Fibroblast of skin of left biceps (primary cell): ENCODE measurements at places on chromosomes 1 and 21.

- DNase-seq = no peak
These were observed 71.7 kb downstream of the JAK1 start for GRCh38 chr1:64894438-64895196.

DNA sequence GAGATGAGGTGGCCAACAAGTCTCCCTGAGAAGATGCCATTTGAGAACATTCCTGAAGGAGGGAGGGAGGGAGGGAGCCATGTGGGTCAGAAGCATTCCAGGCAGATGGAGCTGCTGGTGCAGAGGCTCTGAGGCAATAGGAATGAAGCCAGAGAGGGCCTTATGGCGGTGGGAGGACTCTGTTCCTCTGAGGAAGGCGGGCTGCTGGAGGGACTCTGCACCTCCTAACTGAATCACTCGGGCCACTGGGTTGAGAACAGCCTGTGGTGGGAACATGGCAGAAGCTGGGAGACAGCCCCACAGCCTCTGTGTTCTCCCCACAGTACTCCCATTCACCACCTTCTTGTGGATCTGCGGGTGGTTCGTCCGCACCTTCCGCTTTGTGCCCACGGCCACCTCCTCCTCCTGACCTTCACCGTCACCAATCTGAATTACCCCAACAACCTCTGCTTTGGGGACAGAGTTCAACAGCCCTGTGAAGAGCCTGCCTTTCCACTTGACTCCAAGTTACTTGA is 2.4 kb upstream of the TMEM125 start:
- peak; percentile 33 for DNase-seq

- DNase-seq = no peak
These were observed 345.1 kb downstream of the RYR2 start for GRCh38 chr1:237387144-237387505.

DNA sequence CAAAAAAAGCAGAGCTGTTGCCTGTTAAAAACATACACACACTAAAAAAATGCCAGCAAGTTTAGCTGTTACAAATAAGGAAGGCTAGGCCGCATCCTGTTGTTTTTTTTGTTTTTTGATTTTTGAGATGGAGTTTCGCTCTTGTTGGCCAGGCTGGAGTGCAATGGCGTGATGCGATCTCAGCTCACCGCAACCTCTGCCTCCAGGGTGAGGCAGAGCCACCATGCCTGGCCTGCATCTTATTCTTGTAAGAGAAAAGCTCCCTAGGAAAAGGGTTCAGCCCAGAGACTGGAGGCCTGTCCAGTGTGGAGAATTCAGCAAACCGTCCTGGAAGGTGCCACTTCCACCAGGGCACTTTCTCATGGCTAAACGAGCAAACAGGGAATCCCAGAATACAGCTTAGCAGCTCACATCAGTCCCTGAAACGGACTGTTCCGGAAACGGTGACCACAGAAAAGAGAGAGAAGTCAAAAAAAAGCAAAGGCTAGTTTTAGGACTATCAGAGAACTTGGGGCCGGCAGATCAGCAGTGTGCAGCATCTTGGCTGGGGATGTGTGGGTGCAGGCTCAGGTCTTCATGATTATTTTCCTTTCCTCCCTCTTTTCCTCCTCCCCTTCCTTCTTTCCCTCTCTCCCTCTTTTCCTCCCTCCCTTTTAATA is 283.6 kb downstream of the AJAP1 start:
- DNase-seq = no peak

DNA sequence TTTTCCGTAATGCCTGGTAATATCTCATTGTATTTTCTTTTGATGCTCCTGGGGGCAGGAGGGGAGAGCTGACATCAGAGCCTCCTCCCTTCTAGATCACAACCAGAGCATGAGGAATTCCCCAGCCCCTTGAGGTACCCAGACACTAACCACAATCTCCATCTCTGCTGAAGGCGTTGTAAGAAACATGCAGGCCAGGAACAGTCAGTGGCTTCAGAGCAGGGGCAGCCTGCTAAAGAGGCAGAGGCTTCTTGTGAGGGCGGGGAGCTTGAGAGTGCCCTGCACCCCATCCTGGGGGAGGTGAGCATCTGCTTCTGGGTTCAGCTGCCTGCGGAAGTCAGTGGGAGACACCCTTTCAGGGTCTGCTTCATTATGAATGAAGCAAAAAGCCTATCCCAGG is 19.0 kb downstream of the MAPKAPK2 start:
- no peak for DNase-seq

DNA sequence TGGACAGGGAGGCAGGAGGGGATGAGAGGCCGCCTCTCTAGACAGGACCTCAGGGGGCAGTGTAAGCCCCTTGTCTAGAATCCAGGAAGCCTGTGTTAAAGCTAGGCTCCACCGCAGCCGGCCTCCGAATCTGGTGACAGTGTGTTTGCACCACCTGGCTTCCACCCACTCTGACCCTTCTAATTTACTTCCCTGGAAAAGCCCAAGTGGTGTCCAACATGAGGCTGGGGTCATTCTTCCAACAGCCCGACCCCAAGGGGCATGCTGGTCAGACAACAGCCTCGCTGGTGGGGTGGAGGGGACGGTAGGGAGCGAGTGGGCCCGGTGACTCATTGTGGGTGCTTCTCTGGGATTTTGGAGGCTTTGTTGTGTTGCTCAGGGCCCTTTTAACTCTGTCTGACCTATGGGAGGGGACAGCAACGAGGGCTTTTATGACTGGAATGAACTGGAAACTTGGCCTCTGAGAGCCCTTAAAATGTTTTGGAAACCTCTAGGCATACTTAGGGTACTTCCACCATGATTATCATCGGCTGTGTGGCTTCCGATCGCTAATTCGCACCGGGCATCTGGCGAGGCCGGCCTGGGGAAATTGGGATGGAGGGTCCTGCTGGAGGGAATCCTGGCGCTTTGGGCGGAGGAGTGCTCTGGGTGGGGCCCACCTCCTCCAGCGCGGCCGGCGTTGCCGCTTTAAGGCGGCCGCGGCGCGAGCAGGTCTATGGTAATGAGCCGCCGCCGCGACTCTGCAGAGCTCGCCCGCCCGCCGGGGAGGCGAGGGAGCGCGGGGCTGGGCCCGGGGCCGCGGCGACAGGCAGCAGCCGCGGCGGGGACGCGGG is at the start of gene CELSR2:
CELSR2 (plus strand) TSS at position 743 of the 833 bp plus-strand sequence. CDS start 541 bp downstream, outside the sequence.
- no peak for DNase-seq

- DNase-seq = no peak
These were observed 34.9 kb downstream of the WDR3 start for GRCh38 chr1:117964290-117965038.

DNA sequence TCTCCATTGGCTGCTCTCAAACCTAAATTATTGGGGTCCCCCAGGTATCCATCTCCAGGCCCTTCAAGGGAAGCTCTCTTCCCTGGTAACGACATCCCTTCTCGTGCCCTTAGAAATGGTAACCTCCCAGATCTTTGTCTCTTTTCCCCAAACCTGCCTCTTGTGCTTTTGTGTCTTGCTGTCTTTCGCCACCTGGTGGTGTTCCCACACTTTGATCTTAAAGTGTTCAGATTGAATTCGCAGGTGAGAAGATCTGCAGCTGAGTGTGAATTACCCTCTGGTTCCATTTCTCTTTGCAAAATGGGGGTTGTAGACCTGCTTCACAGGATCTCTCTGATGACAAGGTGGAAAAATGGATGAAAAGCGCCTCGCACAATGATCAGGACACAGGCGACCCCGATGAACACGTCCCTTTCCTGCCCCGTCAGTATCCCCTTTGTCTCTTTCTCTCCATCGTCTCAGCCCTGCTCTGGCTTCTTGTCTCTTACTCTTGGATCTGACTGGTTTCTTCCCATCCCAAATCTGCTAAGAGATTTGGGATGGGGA is 53.1 kb downstream of the DOP1B start:
- DNase-seq = no peak

DNA sequence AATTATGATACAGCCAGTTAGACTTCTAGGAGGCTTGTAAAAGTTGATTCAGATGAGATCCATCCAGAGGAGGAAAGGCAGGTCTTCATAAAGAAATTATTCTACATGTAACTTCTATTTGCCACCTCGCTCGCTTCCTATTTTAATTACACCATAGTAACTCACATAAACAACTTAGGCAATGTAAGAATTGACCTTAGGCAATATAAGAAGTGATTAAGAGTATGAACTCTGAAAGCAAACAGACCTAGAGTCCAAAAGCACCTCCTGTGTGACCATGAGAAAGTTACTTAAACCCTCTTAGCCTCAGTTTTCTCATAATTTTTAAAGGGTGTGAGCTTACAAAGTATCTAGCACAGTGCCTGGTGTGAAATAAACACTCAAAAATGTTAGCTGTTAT is 192.7 kb upstream of the NFIA start:
- DNase-seq = no peak

GRCh38 chr1:240611228-240611618 is 732 bp downstream of the GREM2 start:
- DNase-seq = no peak

DNA sequence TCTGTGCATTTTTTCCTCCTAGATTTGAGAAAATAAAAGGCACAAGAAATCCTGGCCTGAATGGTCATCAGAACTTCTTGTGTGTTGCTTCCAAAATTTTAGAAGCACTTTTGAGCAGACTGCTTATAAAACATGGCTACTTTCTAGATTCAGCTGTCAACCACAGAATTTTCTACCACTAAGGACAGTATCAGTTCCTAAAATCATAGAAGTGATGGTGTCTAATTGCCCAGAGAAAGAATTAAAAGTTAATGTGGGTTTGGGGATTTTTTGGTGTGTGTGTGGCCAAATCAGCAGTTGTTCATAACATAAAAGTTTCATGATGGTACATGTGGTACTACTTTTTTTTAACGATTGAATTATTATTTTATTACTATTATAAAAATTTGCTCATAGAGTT is 171.4 kb upstream of the SNX7 start:
- no peak for DNase-seq

DNA sequence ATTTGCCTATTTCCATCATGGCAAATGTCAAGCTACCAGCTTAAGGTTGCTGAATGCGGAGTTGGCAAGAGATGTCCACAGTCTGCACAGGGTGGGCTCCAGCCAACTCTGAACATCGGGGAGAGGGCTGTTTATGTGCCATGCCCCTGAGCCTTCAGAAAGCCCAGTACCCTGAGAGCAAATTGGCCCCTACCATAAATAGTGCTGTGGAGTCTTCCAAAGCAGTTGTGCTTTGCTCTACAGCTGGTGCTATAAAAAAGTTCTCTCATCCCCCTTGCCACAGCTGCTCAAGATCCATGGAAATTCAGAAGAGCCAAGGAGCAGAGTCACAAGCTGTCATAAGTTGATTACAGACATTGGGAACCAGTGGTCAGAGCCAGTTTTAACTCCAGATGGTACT is 85.6 kb upstream of the CLDN14 start:
- no peak for DNase-seq

DNA sequence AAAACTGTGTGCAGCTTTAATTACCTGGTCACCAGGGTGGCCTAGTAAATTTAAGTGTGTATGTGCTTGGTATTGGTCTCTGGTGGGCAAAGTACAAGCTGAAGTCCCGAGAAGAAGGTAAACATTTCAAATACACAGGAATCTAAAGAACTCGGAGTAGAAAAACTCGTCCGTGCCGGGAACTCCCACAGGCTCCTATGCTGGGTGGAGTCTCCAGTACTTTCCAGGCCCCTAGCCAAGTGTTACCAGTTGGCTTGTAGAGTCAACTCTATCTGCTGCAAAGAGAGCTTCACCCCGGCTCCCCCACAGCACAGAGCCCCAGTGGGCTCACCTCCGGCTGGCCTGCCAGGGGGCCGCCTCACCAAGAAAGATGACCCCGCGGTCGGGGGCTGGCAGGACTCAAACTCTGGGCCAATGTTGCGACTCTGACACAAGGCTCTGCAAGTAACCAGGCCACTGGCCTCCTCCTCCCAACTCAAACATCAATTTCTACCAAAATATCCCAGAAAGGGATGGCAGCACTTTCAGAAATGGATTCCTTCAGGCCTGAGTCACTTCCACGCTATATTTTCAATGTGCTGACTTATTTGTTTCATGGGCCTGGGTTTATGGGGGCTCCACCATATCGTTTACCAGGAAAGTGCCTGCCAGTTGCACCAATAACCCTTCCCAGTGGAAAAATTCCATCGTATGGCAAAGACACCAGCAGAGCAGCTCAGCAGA is 73.9 kb downstream of the SLC66A1 start:
- no peak for DNase-seq

- no peak for DNase-seq
These were observed 2.2 kb downstream of the NAV1 start for GRCh38 chr1:201540846-201541735.

- DNase-seq = peak; percentile 24
These were observed at the start of gene B3GALT2 for GRCh38 chr1:193185901-193186731. B3GALT2 (minus strand) TSS chr1:193186613; CDS start chr1:193181562, 5,051 bp downstream.

DNA sequence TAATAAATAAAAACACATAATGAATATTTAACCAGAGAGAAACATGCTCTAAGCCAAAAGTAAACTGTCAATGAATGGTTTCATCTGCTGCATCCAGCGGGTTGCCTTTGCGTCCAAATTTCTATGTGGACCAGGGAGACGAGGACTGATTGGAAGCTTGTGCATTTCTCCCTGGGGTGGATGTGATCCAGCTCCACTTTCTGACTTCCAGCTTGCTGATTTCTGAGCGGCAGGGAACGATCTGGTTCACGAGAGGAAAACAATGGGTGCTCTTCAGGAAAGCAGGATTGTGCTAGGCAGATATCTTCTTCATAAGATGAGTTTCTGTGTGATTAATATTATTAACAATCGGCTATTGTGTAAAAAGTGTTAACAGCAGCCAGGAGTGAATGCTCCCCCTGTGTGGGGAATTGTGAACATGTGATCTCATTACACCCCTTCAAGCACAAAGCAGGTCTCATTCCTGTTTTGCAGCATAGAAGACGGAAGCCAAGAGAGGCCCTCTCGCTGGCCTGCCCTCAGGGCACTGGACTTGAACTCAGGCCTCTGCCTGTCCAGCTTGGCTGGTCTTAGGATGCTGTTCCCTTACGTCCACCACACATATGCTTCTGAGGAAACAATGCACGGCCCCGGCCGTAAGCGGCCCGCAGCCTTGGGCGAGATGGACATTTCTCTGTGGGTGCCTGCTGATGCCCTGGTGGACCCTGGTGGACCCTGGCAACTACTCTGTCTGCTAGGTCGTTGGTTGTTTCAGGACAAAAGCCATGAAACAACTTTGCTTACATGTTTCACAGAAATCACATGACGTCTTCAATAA is 183.4 kb upstream of the C1orf174 start:
- DNase-seq = no peak

GRCh38 chr1:24098102-24098501 is 13.8 kb downstream of the MYOM3 start:
- no peak for DNase-seq

- no peak for DNase-seq
These were observed 41.3 kb upstream of the OSBPL9 start for GRCh38 chr1:51575406-51576084.

- peak; percentile 34 for DNase-seq
These were observed at the start of gene APP for GRCh38 chr21:26170471-26171257. APP (minus strand) TSS chr21:26170770; CDS start chr21:26170620, 150 bp downstream.
